Stimulated activated CD4-positive, alpha-beta T cell treated with anti-CD3 and anti-CD28 coated beads, Interleukin-12 subunit alpha, Interleukin-12 subunit beta, amount 100 ng/mL, for 24 hours (primary cell): ENCODE measurements at places on chromosomes 11 and 22.

DNA sequence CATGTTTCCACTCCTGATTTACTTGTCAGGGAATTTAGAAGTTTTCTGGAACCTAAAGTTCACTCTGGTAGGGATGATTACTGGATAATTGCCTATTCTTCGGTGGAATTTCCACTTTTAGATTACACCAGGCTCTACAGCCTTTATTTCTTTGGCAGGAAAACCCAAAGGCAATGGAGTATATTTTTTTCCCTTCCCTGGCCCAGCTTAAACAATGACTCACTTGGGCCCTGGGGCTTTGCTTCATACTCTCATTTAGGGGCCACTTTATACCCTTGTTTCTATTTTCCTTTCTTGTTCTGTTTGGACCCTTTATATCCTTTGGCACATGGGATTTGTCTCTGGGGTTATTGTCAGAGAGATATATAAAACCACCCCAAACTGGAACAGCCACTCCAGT lies 114.7 kb downstream of the CSTPP1 start:
- DNase-seq = no peak

- DNase-seq = no peak
These were observed 121.1 kb downstream of the NXPE2 start for GRCh38 chr11:114799476-114799875.

DNA sequence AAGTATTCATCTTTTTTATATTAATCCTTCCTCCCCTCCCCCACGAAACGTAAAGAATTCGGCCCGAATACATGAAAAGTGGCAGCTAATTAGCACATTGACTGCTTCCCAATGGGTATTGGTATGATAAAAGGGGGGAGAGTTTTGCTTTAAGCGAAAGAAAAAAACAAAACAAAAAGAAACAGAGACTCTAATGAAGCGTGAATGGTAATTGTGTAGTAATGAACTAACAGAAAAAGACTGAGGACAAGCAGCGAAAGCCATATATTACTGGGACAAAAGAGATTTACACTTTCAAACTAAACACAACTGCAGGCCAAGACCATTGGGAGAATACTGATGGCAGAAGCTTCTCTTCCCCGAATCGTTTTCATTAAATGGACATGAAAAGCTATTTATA lies 2.5 kb downstream of the DBX1 start:
- DNase-seq = no peak

DNA sequence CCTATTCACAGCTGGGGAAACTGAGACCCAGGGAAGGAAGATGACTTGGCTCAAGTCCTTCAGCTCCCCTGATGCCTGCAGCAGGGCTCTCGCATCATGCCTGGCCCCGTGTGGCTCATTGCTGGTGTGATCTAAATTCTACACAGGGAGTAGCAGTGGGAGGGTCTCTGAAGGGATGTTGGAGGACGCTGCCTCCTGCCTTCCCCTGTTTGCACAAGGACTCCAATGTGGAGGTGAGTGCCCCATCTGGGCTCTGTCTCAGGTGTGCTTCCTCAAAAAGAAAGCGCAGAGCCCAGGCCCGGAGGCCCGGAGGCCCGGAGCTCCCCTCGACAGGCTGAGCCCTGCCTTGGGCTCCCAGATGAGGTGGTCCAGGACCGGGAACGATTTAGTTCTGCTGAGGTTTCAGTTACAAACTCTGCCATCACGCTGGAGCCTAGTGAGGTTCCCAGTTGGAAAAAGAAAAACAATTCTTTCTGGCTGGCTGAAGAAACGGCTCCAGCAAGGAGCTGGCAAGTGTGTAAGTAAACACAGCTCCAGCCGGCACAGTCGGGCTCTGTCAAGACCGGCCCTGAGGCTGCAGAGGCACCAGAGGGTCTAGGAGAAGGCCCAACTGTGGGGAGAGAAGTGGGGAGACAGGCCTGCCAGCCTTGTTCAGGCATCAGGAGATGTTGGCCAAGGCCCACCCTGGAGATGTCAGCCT lies 49.8 kb downstream of the NAT10 start:
- DNase-seq = no peak

DNA sequence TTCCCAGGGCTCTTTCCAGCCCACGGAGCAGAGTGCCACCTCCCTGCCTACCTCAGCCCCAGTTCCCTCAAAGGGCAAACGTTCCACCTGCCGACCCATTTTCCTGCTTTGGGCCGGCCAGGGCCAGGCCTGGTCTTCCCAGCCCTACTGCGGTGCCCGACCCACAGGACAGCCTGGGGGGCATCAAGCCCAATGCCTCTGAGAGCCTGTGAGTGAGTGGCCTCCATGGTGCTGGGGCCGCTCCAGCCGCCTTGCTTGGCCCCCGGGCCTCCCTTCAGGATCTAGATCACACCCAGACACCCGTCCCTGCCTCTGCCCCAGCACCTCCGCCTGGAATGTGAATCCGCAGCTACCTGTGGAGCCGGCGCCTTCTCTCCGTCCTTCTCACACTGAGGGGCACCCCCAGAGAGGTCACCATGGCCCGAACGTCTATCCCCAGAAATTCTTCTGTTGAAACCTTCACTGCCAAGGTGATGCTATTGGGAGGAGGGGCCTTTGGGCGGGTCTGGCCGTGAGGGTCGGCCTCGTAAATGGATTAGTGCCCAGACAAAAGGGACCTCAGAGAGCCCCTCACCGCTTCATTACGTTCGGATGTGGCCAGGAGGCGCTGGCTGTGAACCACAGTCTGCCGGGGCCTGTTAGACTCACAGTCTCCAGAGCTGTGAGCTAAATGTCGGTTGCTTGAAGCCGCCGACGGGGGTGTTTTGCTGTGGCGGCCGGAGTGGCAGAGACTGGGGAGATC lies 36.2 kb upstream of the BRSK2 start:
- no peak for DNase-seq

DNA sequence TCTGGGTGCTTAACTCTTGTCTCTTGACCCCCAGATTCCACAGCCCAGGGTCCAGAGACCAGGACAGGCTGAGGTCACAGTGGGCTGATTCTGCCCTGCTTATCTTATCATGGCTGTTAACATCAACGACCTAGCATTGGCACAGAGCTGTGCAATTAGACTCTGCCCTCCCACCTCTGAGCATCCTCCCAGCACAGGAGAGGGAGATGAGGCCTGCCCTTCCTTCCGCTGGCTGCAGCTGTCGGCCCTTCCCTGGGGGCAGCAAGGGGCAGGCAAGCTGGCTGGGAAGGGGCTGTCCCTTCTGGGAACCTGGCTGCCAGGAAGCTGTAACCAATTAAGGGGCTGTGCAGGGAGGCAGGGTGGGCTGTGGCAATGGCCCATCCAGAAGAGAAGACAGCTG lies 22.5 kb downstream of the LRRC10B start:
- no peak for DNase-seq

DNA sequence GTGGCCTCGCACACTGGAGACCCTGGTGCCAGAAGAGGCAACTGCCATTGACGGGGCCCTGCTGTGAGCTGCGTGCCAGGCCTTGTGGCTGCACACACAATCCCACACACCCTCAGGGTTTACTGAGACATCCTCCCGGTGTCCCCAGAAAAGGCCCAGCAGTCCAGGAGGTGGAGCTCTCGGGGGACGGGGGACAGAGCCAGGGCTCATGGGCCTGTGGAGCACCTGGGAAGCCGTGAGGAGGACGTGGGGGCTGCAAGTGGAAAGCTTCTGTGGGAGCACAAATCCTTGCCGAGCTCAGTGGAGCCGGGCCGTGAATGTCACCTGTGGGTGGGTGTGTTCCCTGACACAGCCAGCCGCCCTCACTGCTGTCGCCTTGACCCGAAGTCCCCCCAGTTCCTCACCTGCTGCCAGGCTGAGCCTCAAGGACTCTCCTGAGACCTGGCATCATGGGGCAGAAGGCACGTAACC lies 609.7 kb downstream of the TBC1D22A start:
- DNase-seq = no peak

- no peak for DNase-seq
These were observed 85.0 kb downstream of the RPL27A start for GRCh38 chr11:8767466-8768142.

- no peak for DNase-seq
These were observed 9.0 kb downstream of the KIRREL3 start for GRCh38 chr11:126991596-126991995.

GRCh38 chr11:23181022-23181807 lies 320.9 kb upstream of the CCDC179 start:
- no peak for DNase-seq

DNA sequence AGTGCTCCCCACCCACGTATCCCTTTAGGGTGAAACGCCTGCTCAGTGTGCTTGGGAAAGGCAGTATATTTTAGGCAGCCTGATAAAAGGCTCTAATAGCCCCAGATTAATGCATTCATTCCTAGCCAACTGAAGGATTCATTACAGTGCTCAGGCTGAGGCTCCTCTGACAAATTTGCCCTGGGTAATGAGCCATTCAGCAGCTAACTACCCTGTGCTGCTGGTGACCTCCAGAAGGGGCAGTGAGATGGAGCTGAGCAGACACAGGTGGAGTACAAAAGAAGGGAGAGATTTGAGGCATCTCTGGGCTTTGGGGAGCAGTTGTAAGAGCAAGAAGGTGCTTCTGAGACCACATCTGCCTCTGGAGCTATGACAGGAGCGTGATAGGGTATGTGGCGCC lies 817.0 kb downstream of the NTM start:
- no peak for DNase-seq

GRCh38 chr22:30955153-30955552 lies 13.4 kb downstream of the MORC2 start:
- no peak for DNase-seq

GRCh38 chr22:49550766-49551362 lies 276.8 kb downstream of the BRD1 start:
- no peak for DNase-seq

- no peak for DNase-seq
These were observed 12.6 kb downstream of the MPST start for GRCh38 chr22:37032134-37032534.

GRCh38 chr11:122405547-122406341 lies 249.8 kb upstream of the UBASH3B start:
- no peak for DNase-seq

- no peak for DNase-seq
These were observed 61.1 kb downstream of the INSC start for GRCh38 chr11:15175831-15176230.

DNA sequence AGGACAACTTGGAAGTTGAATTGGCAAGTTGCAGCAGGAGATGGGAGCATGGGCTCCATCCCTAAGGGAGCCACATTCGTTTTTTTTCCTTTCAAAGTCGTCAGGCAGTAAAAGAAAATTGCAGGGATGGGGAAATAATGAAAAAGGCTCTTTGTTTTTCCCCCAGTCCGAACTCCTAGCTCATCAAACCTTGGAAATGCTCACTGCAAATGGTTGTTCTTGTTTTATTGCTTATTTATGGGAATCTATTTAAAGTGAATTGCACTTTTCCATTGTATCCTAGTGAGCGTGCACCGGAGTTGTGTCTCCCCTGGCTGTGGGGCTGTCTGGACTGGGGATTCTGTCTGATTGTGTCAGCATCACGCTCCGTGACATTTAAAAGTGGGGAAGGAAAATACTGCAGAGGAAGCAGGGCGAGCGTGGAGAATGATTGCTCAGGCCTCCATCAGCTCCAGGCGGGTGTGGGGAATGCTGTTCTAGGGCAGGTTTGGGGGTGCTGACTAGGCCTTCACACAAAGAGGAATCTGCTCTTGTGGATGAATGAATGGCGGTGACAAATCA lies 306.4 kb downstream of the KIRREL3 start:
- DNase-seq = no peak

- no peak for DNase-seq
These were observed 64.7 kb downstream of the TRIM29 start for GRCh38 chr11:120073196-120073595.

DNA sequence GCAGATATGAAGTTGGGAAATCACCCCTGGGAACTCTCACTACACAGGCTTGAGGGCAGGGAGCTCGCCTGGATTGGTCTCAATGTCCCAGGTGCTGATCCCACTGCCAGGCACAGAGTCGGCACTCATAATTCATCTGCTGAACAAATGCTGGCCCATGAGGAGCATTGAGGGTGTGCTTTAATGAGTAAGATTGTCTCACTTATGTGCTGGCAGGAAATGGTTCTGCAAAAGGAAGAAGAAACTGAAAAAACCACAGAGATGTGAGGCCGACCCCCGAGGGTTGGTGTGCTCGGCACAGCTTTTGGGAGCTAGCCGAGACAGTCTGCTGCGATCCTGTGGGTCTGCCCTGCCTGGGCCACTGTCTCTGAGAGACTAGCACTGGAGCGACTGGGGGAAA lies 9.4 kb downstream of the PLAAT2 start:
- no peak for DNase-seq

GRCh38 chr22:31449506-31449905 lies 40.1 kb downstream of the EIF4ENIF1 start:
- DNase-seq = no peak

DNA sequence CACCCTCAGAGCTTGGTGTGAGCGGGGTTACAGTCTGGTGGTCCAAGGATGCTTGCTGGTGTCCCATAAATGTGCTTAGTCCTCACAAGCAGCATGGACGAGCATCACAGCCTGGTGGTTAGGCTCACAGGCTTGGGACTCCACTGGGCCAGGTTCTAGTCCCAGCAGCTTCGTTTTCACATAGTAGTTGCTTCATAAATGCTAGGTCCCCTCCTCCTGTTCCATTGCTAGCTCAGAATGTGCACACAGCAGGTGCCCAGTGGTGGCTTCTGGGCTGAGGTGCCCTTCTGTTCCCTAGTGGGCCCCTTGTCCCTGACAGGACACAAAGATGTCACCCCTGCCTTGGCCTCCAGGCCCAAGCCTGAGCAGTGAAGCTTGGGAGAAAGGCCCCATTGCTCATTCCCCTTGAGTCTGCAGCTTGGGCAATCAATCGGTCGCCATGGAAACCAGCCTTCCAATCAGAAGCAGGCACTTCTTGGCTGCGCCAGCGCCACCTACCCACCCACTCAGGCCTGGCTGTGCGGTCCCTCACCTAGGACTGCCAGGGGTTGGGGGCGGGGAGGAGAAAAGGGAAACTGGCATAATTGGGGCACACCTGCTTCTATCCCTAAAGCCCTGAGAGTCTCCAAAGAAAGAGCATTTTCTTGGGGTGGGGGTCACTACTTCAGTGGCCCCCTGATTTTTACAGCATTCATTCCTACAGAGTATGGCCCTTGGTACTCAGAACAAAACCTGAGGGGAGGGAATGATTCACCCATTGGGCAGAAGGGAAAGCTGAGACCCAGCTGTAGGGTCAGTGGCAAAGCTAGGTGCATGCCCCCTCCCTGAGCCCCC lies 48.1 kb downstream of the CYTH4 start:
- no peak for DNase-seq
